ENCODE measurements at places on chromosomes 5 and 9. TPM values are rescaled to one million over a fixed set of nuclear protein-coding genes. Genes with fewer than 3 reads are reported as not detected.

GMCL2 gene
- total RNA-seq = not detected

DNA sequence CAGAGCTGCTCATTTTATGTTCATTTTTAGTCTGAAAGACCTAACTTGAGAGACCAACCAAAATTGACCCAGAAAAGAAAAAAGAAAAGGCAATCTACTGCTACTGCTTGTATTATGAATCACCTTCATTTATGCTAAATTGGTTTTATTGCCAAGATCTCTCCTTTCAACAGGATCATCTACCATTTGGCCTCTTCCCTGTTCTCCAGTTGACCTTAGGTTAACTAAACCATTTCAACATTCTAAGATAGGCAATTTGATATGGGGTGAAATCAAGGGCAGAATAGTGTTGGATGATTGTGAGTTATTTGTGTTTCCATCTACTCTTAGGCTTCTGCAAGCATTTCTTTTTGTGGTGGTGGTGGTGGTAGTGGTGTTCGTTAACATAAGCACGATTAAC is 48.3 kb upstream of the POU4F3 start:
- no peak for DNase-seq

PDE8B gene
- total RNA-seq = 1.1 TPM

IL4 gene
- not detected for total RNA-seq

GRCh38 chr9:127741831-127742434 is 6.8 kb upstream of the TOR2A start:
- peak; percentile 91 for DNase-seq

GRCh38 chr9:126642010-126642744 is 28.4 kb downstream of the LMX1B start:
- DNase-seq = no peak

MACROH2A1 gene
- 339 TPM for total RNA-seq

DNA sequence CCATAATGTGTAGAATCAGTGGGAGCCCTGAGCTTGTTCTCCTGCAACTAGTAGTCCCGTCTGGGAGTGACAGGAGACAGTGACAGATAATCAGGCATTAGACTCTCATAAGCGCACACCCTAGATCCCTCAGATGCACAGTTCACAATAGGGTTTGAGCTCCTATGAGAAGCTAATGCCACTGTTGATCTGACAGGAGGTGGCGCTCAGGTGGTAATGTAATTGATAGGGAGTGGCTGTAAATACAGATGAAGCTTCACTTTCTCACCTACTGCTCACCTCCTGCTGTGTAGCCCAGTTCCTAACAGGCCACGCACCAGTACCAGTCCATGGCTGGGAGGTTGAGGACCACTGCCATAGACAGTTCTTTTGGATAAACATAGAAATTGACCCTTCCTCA is 188.7 kb downstream of the ROR2 start:
- DNase-seq = no peak

DNA sequence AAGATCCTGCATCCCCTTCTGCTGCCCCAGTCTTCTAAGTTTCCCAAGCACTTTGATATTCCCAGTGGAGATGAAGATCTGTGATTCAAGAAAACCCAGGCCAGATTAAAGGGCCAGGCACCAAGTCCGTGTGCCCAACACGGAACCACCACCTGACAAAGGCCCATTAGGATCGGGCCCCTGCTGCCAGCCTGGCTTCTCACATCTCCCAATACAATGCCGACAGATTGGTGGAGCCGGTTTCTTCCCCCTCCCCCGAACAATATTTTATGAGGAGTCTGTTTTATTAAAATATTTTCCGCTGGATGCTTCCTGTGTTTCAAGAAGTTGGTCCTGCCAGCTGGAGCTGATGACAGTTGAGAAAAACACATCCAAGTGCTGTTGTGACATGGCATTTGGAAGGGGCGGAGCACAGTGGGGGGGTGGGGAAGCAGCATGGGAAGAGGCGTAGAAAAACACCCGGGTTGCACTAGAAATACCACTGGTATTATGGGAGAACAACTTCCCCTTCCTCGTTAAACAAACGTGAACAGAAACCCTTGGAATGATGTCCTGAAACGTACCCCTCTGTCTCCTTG is 45.0 kb downstream of the CRB2 start:
- no peak for DNase-seq

All from neural crest cell (in vitro differentiated cells).